ENCODE measurements at places on chromosomes 2 and 18.
A peak's percentile ranks its signal among the peaks of the same experiment; 100 is the strongest.

DNA sequence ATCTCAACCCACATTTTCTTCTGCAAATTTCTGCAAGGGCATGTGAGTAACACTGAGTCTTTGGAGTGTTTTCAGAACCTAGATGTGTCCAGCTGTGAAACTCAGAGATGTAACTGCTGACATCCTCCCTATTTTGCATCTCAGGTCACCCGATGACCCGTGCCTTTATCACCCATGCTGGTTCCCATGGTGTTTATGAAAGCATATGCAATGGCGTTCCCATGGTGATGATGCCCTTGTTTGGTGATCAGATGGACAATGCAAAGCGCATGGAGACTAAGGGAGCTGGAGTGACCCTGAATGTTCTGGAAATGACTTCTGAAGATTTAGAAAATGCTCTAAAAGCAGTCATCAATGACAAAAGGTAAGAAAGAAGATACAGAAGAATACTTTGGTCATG, 8.0 kb downstream of the UGT1A1 start:
- DNase-seq: no peak
- no peaks in the 10 kb centered on the region for H3K4me1 ChIP-seq
- H3K27ac ChIP-seq: no peak overlapping the region
- no peak overlapping the region for H3K4me3 ChIP-seq
- no peaks in the 10 kb centered on the region for H3K36me3 ChIP-seq

DNA sequence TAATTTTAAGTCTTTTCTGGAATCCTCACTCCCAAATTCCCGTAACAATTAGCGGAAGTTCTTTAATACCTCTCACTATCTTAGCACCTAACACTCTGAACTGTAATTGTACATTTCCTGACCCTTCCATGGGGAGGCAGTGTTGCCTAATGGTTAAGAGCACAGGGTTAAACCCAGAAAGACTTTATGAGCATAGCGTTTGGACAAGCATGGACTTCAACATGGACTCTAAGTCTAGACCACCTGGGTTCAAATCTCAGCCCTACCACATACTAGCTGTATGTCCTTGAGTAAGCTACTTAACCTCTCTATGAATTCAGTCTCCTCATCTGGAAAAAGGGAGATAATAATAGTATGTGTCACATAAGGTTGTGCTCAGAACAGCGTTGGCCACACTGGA, 13.0 kb downstream of the ANTXR1 start:
- H3K27ac ChIP-seq: no peak overlapping the region
- no peak for DNase-seq
- H3K27me3 ChIP-seq: no peaks in the 10 kb centered on the region
- no peak overlapping the region for H3K4me3 ChIP-seq

DNA sequence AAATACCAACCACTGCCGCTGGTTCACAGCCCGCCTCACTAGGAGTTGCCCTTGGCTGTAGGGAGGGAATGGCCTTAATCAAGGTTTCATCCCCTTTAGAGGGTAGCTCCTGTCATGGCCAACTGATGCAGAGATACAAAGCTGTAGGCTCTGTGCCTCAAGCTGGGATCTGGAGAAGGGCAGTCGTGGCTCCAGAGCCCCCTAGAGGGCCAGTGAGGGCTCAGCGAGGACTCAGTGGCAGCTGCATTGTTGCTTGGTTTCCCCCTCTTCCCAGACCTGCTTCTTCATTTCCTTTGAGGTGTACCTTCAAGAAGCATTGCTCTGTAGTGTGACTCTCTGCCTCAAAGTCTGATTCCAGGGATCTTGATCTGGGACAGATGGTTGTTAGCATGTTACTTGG, 302.1 kb downstream of the LPIN1 start:
- no peaks in the 10 kb centered on the region for H3K36me3 ChIP-seq
- H3K27ac ChIP-seq: no peak overlapping the region
- H3K4me3 ChIP-seq: no peak overlapping the region
- no peaks in the 10 kb centered on the region for H3K4me1 ChIP-seq
- no peak for DNase-seq

GRCh38 chr2:215038421-215038820, 100.0 kb downstream of the ABCA12 start:
- no peaks in the 10 kb centered on the region for H3K36me3 ChIP-seq
- H3K4me1 ChIP-seq: no peaks in the 10 kb centered on the region
- H3K4me3 ChIP-seq: no peak overlapping the region
- no peak for DNase-seq
- no peak overlapping the region for H3K27ac ChIP-seq
- no peaks in the 10 kb centered on the region for H3K27me3 ChIP-seq

DNA sequence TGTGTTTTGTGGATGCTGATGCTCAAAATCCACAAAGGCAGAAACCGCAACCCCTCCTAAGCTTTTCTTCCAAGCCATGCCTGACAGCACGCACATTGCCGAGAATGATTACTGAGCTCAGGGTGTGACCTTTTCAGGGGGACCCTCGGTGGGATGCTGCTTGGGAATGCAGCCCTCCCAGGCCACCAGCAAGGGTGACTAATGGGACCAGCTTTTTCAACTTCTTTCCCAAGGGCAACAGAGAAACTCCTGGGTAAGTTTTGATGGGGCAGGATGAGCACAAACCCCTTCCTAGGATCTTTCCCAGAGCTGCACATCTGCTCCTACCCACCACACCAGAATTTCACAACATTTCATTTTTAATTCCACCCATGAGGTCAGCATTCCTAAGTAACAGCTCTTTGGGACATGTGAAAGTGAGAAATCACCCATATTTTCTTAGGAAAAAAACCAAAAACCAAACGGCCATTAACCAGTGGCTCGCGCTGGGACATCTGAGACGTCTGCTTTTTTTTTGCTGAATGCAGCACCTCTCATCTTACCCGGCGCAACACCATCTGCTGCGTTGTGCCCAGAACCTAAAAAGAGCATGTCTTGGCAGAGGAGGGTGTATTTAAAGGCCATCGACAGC, 119.0 kb downstream of the ARL4C start:
- H3K27ac ChIP-seq: peak overlapping the region; percentile 30
- no peaks in the 10 kb centered on the region for H3K27me3 ChIP-seq
- H3K4me3 ChIP-seq: no peak overlapping the region
- no peaks in the 10 kb centered on the region for H3K4me1 ChIP-seq

DNA sequence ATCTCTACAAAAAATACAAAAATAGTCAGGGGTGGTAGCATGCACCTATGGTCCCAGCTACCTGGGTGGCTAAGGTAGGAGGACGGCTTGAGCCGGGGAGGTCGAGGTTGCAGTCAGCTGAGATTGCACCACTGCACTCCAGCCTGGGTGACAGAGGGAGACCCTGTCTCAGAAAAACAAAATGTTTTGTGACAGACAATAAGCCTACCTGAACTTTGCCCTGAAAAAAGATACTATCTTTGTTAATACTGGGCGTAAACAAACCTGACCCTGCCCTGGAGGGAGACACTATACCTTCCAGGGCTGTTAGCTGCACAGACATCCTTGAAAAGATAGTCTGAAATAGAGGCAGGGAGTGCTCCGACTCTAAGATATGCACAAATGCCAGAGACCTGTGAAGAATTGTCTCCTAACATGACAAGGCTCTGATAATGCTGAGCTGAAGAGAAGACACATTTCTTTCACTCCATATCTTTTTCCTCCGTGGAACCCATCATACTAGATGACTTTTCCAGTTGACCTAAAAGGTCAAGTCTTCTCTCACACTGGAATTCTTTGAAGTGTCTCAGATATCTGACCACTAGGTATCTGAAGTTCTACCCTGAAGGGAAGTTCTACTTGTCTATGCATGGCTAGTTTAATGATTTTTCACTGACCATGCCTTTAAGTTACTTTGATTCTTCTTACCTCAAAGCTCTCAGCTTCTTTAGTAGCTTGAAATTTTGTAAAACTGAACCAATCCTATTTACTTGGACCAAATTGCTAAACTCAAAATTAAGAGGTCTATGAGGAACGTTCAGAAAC, 20.9 kb upstream of the HK2 start:
- DNase-seq: no peak
- H3K4me3 ChIP-seq: no peak overlapping the region
- H3K27me3 ChIP-seq: no peaks in the 10 kb centered on the region
- H3K27ac ChIP-seq: no peak overlapping the region

- DNase-seq: no peak
- no peaks in the 10 kb centered on the region for H3K4me1 ChIP-seq
- H3K27ac ChIP-seq: no peak overlapping the region
- H3K4me3 ChIP-seq: no peak overlapping the region
- no peaks in the 10 kb centered on the region for H3K36me3 ChIP-seq
Measured at GRCh38 chr2:55371376-55371775, 48.3 kb downstream of the CCDC88A start.

GRCh38 chr2:120463996-120464395, 118.1 kb downstream of the INHBB start:
- no peak overlapping the region for H3K4me3 ChIP-seq
- no peaks in the 10 kb centered on the region for H3K36me3 ChIP-seq
- H3K27ac ChIP-seq: no peak overlapping the region
- peaks cover 30% of the 10 kb centered on the region for H3K4me1 ChIP-seq
- no peaks in the 10 kb centered on the region for H3K27me3 ChIP-seq

GRCh38 chr2:16114836-16115235, 174.5 kb downstream of the MYCN start:
- H3K4me1 ChIP-seq: no peaks in the 10 kb centered on the region
- H3K4me3 ChIP-seq: no peak overlapping the region
- no peak for DNase-seq
- no peaks in the 10 kb centered on the region for H3K36me3 ChIP-seq

DNA sequence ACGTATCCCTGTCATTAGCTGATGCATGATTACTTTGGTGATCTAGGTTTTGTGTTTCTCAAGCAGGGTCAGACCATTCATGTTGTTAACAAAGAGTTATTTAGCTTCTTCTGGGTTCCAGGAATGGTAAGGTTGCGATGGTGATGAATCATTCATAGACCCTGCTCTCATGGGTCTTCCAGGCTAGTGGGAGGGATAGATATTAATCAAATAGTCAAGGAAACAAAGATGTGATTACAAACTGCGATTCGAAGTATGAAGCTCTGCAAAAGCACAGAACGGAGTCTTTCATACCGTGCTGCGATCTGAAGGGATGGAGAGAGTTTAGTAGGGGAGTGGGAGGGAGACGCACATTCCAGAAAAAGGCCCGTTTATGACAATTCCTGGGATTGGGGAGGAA, 42.1 kb downstream of the CAVIN2 start:
- no peaks in the 10 kb centered on the region for H3K36me3 ChIP-seq
- no peak overlapping the region for H3K4me3 ChIP-seq
- H3K4me1 ChIP-seq: no peaks in the 10 kb centered on the region
- no peaks in the 10 kb centered on the region for H3K27me3 ChIP-seq

DNA sequence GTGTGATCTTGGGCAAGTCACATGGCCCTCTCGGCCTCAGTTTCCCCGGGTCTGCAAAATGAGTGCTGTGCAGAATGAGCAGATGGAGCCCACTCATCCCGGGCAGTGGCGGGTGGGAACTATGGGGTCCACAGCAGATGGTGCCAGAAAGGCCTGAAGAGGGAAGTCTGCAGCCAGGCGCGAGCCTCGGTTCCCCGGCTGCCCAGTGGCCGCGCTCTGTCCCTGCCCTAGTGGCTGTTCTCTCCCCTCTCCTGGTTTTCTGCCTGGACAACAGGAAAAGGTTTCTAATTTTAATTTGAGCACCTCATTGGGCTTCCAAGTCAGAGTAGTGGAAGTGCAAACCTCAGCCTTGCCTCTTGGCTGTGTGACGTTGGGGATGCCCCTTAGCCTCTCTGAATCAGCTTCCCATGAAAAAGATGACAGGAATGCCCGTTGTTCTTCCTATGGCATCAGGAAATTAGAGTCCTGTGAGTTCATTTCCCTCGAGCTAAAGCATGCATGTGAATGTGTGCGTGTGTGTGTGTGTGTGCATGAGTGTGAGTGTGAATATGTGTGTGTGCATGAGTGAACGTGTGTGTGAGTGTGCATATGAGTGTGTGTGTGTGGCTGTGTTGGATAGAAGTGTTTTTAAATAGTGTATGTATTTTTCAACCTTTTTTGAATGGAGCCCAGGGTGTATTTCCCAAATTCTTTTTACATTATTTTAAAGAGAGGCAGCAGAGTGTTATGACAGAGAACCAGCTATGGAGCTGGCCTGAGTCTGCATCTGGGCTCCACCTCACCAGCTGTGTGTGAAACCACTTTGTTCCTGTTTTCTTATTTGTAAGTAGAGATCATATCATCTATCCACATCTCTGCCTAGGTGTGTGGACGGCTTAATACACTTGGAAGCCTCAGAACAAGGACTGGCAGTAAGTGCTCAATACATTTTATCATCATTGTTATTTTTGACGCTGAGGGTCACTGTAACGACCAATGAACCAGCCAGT, 41.3 kb downstream of the RRM2 start:
- no peaks in the 10 kb centered on the region for H3K27me3 ChIP-seq
- peaks cover under 1% of the 10 kb centered on the region for H3K4me1 ChIP-seq
- no peak for DNase-seq
- H3K27ac ChIP-seq: no peak overlapping the region

GRCh38 chr2:135299658-135300244, 231.3 kb downstream of the ZRANB3 start:
- no peaks in the 10 kb centered on the region for H3K4me1 ChIP-seq
- no peak overlapping the region for H3K27ac ChIP-seq
- H3K27me3 ChIP-seq: no peaks in the 10 kb centered on the region

GRCh38 chr2:154259030-154259429, 387.3 kb downstream of the GALNT13 start:
- H3K4me1 ChIP-seq: no peaks in the 10 kb centered on the region
- no peaks in the 10 kb centered on the region for H3K36me3 ChIP-seq
- H3K27me3 ChIP-seq: no peaks in the 10 kb centered on the region
- H3K4me3 ChIP-seq: no peak overlapping the region

GRCh38 chr2:6863792-6864191, 1.9 kb downstream of the CMPK2 start:
- peaks cover 12% of the 10 kb centered on the region for H3K4me1 ChIP-seq
- no peak overlapping the region for H3K27ac ChIP-seq
- no peak overlapping the region for H3K4me3 ChIP-seq
- H3K36me3 ChIP-seq: peaks cover 13% of the 10 kb centered on the region
- no peak for DNase-seq

- no peaks in the 10 kb centered on the region for H3K36me3 ChIP-seq
- no peaks in the 10 kb centered on the region for H3K4me1 ChIP-seq
- H3K4me3 ChIP-seq: no peak overlapping the region
- H3K27me3 ChIP-seq: no peaks in the 10 kb centered on the region
- H3K27ac ChIP-seq: no peak overlapping the region
Measured at GRCh38 chr2:5959836-5960820, 267.9 kb downstream of the SOX11 start.

DNA sequence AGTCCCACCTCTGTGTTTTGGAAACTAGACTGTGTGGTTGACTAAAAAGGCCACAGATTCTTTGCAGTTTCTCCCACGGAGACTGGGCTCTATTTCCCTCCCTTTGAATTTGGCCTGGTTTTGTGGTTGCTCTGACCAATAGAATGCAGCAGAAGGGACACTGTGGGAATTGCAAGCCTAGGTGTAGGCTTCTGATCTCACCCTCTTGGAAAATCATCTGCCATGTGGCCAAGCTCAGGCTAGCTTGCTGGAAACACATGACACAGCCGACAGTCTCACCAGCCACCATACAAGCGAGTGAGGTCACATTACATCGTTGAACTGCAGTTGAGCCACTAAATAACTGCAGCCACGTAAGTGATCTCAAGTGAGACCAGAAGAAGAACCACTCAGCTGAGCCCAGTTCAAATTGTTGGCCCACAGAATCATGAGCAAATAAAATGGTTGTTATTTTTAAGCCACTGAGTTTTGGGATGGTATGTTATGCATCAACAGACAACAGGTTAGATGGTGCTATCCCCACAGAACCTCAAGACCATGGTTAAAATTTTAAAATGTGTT, 319.1 kb upstream of the MEX3C start:
- no peaks in the 10 kb centered on the region for H3K27me3 ChIP-seq
- no peak for DNase-seq
- H3K4me1 ChIP-seq: no peaks in the 10 kb centered on the region
- H3K36me3 ChIP-seq: no peaks in the 10 kb centered on the region
- no peak overlapping the region for H3K27ac ChIP-seq

GRCh38 chr2:177187631-177188312, 24.8 kb upstream of the HNRNPA3 start:
- no peak overlapping the region for H3K27ac ChIP-seq
- no peaks in the 10 kb centered on the region for H3K27me3 ChIP-seq
- H3K4me1 ChIP-seq: no peaks in the 10 kb centered on the region
- H3K36me3 ChIP-seq: no peaks in the 10 kb centered on the region
- no peak overlapping the region for H3K4me3 ChIP-seq

All from vagina (tissue), 2 donors.